Progenitor cell of endocrine pancreas (in vitro differentiated cells): ENCODE measurements at places on chromosomes 1 and 21.

DNA sequence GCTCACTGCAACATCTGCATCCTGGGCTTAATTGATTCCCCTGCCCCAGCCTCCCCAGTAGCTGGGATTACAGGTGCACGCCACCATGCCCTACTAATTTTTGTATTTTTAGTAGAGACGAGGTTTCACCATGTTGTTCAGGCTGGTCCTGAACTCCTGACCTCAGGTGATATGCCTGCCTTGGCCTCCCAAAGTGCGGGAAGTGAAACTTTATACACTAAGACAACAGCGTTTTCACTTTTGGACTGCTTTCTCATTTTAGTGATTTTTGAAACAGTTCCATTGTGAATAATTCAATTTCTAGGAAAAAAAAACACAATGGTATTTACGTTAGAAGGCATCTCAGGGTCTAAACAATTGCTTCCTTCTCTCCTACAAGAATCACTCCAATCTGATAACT, 11.8 kb upstream of the KHDRBS1 start:
- DNase-seq: no peak

DNA sequence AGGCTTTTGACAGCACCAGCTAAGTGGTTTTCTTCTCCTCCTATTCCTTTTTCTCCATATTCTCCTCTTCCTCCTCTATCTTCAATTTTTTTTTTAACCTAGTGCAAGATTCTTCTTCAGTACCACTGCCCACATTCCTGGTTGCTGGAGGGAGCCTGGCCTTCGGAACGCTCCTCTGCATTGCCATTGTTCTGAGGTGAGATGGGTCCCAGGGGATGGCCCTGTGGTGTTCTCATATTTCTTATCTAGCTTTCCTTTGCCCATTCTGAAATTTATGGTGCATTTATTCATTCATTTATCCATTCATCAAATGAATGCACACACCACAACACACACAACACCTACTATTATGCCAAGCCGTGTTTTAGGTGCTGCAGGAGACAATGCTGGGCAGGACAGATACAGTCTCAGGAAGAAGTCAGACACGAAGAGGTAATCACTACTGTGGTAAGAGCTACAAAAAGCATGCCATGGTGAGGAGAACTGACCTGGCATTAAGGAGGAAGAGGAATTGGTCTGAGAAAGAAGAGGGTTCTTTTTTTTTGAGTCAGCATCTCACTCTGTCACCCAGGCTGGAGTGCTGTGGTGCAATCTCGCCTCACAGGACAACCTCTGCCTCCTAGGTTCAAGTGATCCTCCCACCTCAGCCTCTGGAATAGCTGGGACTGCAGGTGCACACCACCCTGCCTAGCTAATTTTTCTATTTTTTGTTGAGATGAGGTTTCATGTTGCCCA, 47.5 kb upstream of the TDRD10 start:
- no peak for DNase-seq

DNA sequence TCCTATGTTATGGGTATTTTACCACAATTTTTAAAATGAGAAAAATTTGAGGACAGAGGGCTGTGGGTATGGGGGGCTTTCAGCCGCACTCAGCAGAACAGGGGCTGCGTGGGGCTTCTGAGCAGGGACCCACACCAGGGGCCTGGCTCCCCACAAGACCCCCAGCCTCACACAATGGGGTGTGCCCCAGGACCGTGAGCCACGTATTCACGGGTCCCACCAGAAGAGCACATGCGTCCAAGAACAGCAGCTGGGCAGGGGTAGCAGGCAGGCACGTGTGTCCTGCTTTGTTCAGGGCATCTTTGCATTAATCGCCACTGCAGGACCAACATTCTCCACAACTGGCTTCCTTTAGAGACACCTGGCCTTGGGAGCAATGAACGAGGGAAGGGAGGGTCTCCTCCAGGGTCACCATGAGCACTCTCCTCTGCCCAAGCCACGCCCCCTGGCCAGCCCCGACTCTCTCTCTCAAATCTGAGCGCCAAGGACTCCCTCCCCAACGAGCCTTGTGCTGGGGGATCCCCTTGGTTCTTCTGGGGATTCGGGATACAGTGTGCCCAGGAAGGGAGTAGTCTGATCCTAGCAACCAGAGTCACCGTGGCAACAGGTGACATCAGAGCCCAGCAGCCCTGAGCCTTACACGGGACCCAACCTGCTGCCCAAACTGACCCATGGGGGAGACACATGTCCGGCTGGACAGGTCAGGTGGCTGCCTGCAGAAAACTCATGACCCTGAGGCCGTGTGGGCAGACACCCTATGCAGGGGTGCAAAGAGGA, 7.4 kb upstream of the ARF1 start:
- no peak for DNase-seq

DNA sequence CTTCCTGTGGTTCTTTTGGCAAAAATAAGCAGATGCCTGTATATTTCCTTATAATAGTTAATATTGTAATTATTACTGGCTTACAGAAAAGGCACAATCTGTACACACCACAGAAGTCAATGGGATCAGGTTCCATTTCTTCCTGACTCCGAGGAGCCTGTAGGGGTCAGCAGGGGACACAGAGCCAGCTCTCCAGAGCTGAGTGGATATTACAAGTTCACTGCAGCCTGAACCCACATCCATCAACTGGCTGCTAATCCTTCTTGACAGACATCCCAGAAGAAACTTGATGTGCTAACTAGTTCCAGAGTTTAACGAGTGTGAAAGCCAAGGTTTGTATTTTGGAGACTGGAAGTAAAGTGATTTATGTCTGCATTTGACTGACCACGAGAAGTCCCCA, 203.8 kb downstream of the LMX1A start:
- DNase-seq: peak; percentile 11

- DNase-seq: no peak
These were observed 308.5 kb upstream of the ADAMTS5 start for GRCh38 chr21:27275294-27275927.

- DNase-seq: no peak
These were observed 3.2 kb upstream of the CELSR2 start for GRCh38 chr1:109246141-109246551.

DNA sequence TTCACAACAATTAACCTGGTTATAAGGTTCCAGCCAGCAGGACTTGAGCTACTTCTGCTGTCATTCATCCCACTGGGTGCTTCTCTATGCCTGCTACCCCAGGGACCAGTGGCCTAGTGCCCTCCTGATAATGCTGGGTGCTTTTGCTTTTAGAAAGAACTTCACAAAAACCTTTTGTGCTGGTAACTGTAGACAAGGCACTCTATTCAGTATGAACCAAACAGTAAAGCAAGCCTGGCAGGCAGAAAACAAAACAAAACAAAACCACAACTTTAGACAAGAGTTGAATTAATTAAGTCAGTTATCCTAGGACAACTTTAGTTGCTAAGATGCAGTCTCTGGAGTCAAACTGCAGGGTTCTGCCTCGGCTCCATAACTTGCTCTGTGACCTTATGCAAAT, 61.9 kb upstream of the ADGRL2 start:
- DNase-seq: no peak

DNA sequence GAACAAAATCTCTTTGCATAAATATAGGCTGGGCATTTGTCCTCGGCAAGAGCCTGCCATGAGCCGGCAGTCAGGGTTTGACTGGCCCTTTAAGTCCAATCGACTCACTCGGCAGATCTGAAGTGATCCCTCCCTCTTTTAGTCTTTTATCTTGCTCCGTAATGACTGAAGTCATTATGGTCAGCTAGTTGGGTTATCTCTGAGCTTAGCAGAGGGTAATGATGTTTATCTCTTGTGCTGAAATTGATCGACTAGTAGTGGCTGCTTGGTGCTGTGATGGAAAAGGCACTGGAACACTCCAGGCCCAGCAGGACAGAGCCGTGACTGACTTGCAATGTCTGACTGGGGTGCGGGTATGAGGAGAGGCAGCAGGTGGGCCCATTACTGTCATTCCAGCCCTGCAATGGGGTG, 468 bp upstream of the ABCA4 start:
- no peak for DNase-seq

DNA sequence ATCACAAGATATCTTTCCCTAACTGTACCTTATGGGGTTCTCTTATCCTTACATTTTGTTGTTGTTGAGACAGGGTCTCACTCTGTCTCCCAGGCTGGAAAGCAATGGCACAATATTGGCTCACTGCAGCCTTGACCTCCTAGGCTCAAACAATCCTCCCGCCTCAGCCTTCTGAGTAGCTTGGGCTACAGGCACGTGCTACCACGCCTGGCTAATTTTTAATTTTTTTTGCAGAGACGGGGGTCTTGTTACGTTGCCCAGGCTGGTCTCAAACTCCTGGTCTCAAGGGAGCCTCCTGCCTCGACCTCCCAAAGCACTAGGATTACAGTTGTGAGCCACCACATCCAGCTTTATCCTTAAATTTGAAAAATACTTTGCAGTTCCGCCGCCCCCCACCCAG, 10.4 kb downstream of the RERE start:
- DNase-seq: no peak

- no peak for DNase-seq
These were observed 95.7 kb downstream of the GLIS1 start for GRCh38 chr1:53643041-53643880.

DNA sequence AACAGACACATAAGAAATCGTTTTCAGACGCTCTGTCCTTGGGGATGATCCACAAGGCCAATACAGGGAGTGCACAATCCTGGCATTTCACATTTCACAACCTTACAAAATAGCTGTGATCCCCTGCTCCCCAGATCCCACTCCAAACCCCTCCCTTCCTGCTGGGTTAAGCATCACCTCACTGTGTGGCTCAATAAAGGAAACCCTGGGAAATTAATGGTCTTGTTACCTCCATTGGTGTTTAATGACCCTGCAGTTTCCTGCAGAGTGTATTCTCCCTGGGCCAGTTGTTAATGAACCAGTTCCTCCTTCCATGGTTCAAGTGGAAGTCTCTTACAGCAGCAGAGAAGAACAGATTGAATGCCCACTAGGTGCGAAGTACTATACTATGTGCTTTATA, 334.7 kb downstream of the OMA1 start:
- DNase-seq: no peak

DNA sequence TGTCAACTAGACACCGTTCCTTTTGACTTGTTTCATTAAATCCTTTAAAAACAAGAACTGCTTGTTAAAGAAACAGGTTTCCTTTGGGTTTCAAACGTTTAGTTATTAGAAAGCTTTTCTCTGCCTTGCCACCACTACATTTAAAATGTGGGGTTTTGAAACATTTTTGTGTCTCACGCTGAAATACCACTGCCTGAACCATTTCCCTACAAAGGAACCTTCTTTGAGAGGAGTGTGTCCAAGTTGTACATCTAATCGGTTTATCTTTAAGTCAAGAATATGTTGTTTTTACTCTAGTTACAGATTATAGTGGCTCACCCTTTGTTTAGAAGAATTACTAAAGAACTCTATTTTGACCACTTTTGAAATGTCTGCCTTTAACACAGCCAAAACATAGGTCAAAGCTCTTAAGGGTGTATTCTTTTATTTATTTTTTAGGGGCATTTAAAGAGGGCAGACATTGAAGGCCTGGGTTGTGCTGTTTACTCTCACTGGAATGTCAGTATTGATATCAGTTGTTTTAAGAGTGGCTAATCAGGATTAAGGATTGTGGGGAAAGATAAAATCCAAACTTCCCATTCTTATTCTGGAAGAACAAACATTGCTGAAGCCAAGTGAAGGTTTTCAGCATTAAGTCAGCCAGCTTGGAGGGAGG, 143.4 kb downstream of the GALNT2 start:
- DNase-seq: no peak
